ENCODE measurements at places on chromosomes 13 and 19.

- DNase-seq, result no peak
Measured at GRCh38 chr19:5108123-5108596, 139.2 kb downstream of the KDM4B start.

DNA sequence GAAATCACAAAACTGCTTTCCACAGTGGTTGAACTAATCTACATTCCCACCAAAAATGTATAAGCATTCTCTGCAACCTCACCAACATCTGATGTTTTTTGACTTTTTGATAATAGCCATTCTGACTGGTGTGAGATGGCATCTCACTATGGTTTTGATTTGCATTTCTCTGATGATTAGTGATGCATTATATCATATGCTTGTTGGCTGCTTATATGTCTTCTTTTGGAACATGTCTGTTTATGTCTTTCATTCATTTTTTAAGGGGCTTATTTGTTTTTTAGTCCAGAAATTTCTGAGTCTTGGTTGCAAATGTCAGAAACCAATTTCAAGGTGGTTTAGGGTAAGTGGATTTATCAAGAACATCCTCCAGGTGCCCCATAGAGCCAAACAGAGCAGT is 484.8 kb upstream of the TSHZ3 start:
- no peak for DNase-seq

- DNase-seq, result no peak
Measured at GRCh38 chr19:33669376-33669775, 47.6 kb downstream of the CHST8 start.

DNA sequence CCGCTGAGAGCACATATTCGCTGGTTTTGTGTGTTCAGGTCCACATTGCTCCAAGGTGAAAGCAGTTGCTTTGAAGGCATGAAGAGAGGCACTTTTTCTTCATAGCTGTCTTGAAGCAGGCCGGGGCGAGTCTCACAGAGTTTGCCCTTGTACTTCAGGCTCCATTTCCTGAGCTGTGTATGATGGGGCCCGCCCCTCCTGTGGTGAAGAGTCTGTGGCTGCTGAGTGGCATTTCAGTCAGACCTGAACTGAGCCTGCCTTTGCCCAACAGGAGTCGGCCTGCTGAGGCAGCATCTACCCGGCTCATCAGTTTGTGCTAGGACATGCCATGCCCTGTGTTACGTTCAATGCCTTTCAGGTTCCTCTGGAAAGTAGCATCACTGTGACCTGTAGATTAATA is 44.4 kb upstream of the C1QTNF9 start:
- DNase-seq, result peak; percentile 63

- DNase-seq, result no peak
Measured at GRCh38 chr13:46369506-46370277, 17.4 kb downstream of the RUBCNL start.

DNA sequence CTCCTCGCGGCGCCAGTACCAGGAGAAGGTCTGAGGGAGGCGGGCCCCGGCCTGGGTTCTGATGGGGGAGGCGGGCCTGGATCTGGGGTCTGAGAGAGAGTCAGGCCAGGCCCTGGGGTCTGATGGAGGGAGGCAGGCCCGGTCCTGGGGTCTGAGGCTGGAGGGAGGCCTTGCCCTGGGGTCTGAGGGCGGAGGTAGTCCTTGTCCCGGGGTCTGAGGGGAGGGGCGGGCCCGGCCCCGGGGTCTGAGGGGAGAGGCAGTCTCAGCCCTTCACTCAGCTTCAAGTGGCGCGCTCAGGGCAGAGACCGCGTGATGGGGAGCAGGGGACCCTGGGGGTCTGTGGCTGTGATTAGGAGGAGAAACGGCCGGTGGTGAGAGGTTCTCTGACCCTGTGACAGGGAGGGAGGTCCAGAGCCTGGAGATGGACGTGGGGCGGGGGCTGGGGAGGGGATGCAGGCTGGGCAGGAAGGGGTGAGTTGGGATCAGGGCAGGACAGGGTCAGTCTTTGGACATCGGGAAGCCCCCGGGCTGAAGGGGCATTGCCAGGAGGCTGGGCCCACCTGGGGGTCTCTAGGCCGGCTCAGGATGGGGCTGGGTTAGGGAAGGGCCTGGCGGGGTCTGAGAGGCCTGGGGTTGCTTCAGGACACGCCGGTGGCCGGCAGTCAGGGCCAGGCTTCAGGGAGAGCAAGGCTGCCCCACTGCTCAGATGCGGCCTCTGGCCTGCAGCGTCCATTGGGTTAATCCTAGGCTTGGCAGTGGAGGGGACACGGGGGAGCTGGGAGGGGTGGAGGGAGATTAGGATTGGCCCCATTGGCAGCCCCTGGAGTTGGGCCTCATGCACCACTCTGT is 18.7 kb downstream of the HCN2 start:
- DNase-seq, result no peak

DNA sequence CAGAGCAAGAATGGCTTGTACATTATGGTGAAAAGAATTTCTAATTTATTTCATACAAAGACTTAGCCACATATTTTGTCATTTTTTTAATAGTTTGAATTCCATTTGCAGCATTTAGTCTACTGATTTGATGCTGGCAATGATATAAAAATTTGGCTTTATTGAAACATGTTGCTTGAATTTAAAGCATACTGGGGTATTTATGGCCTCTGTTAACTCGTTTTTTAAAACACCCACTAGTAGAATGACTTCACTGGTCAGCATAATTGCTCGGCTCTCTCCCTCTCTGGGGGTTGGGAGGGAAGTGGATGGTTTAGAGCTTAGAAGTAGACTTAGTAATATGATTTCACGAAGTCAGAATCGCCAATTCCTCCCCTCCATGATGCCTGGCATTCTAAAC is 354.9 kb upstream of the HTR2A start:
- no peak for DNase-seq

DNA sequence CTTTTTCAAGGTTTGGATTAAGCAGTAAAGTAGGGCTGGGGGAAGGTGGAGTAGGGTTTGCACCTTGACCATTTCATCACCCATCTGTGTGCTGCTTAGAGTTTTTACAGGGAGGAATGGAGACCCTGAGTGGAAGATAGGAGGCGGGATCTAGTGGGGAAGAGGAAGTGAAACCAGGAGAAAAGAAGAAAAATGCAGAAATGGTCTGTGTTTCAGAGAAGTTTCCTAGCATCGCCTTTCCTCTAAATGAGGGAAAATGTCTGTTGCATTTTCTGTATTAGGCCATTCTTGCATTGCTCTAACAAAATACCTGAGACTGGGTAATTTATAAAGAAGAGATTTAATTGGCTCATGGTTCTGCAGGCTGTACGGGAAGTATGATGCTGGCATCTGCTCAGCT is 64.1 kb downstream of the TPT1 start:
- DNase-seq, result no peak

DNA sequence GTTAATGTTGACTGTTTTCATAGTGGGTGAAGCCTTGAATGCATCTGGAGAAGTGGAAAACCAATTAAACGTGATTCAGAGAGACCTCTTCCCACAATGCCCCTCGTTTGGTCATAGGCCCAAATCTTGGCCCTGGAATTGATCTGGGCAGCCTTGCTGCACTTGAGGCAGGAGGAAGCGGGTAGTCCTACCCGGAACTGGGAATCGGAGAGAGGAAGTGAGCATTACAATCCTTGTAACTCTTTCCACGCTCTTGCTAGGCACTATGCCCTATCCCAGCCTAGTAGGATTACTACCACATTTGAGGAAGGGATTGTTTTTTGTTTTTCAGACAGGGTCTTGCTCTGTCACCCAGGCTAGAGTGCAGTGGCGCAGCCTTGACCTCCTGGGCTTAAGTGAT is 3.6 kb downstream of the KCNK6 start:
- DNase-seq, result no peak
